Foreskin keratinocyte (primary cell): ENCODE measurements at places on chromosomes 3 and 15. TPM values are rescaled to one million over a fixed set of nuclear protein-coding genes. Genes with fewer than 3 reads are reported as not detected.

- no peak for DNase-seq
Measured at GRCh38 chr15:42184296-42184695, 23.8 kb downstream of the VPS39 start.

DNA sequence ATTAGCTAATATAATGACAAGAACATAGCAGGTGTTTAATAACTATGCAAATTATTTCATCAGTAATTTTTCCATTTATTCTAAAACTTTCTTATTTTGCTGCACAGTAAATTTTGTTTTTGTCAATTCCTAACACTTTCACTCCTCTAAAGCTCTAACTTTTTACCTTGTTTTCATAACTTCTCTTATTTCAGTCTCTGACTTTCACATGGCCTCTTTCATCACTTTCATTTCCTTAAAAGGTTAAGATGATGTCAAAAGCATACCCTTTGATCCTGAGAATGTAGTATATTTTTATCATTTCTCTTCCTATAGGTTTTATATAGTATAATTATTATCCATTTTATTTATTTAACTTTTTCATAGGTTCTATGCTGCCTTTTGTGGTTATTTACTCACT, 1325.8 kb upstream of the ALCAM start:
- no peak for DNase-seq

DNA sequence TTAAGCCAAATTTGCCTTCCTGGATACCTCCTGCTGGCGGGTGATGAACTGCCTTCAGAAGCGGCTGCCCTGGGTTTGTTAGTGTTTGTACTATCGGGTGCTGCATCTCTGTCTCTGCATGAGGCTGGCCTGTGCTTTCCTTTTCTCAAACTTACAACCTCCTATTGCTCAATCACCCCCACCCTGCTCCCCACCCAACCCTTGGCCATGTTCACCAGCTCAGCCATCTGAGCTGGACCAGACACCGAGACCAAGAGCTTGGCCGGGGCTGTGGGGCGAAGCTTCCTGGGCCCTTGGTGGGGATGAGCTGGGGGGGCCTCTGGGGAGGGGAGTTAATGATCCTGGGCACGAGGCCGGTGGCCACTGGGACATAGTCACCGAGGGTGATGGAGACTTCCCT, 16.8 kb upstream of the FBLN2 start:
- DNase-seq: no peak

DNA sequence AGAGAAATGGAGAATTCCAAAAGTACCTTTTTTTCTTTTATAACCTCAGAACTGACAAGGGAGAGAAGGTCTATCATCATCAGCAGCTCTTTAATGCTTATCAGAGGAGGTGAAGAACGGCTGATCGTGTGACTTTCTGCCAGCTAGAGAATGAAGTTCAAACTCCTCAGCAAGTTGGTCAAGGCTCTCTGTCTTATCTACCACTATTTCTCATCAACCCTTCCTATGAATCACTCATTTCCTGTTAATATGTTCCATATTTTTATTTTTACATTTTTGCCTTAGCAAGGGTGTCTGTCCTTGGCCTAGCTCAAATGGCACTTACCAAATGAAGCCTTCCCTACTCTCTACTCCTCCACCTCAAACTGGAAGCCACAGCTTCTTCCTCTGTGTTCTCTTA, 73.1 kb upstream of the TSPAN3 start:
- no peak for DNase-seq

- no peak for DNase-seq
Measured at GRCh38 chr15:100295939-100296565, 45.7 kb downstream of the ADAMTS17 start.

DNA sequence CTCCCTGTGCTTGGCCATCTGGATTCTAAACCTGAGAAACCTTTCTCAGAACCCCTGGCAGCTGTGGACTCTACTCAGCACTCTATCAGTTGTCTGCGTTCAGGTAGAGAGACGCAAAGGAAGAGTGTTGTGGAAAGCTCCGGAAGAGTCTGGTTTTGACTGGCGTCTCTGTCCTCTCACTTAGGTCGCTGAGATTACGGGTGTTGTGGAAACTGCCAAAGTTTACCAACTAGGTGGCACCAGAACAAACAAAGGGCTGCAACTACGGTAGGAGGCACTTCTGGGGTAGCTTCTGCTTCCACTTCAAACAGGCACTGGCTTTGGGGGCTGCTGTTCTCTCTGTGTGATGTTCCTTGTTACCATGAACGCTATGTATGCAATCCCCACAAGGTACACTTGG, 19.2 kb upstream of the ITPKA start:
- no peak for DNase-seq

DNA sequence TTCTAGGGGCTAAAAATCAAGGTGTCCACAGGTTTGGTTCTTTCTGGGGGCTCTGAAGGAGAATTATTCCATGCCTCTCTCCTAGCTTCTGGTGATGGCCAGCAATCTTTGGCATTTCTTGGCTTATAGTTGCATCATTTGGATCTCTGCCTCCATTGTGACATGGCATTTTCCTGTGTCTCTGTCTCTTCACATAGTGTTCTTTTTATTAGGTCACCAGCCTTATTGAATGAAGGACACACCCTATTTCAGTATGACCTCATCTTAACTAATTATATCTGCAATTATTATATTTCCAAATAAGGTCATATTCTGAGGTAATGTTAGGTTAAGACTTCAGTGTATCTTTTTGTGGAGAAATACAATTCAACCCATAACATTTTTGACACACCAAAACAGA, 3.2 kb upstream of the GBE1 start:
- DNase-seq: no peak

- no peak for DNase-seq
Measured at GRCh38 chr3:177800561-177800960, 603.3 kb upstream of the TBL1XR1 start.

- no peak for DNase-seq
Measured at GRCh38 chr3:177522051-177522450, 324.8 kb upstream of the TBL1XR1 start.

GRCh38 chr15:55703873-55704301, 39.1 kb downstream of the PRTG start:
- no peak for DNase-seq

DNA sequence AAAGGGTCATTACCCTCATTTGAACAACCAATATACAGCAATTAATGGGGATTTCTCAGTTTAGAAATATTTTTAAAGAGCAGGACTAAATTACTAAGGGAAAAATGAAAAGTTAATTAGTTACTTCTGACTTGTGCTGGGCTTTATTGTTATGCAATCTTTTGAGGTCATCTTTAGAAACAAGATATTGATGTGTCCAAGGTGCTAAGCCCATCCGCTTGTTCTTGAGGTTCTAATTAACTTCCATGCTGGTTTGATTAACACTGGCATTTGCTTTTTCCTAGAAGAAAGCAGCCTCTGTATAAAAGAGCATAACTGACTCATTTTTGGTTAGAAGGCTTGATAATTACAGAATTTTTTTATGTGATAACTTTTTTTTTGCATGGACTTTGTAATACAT, 256.5 kb upstream of the AGTR1 start:
- DNase-seq: no peak

GRCh38 chr3:109275702-109276293, 40.5 kb downstream of the DPPA2 start:
- DNase-seq: no peak

- DNase-seq: no peak
Measured at GRCh38 chr3:177519588-177519987, 322.3 kb upstream of the TBL1XR1 start.

GRCh38 chr3:129453732-129454131, 13.7 kb downstream of the IFT122 start:
- no peak for DNase-seq

DNA sequence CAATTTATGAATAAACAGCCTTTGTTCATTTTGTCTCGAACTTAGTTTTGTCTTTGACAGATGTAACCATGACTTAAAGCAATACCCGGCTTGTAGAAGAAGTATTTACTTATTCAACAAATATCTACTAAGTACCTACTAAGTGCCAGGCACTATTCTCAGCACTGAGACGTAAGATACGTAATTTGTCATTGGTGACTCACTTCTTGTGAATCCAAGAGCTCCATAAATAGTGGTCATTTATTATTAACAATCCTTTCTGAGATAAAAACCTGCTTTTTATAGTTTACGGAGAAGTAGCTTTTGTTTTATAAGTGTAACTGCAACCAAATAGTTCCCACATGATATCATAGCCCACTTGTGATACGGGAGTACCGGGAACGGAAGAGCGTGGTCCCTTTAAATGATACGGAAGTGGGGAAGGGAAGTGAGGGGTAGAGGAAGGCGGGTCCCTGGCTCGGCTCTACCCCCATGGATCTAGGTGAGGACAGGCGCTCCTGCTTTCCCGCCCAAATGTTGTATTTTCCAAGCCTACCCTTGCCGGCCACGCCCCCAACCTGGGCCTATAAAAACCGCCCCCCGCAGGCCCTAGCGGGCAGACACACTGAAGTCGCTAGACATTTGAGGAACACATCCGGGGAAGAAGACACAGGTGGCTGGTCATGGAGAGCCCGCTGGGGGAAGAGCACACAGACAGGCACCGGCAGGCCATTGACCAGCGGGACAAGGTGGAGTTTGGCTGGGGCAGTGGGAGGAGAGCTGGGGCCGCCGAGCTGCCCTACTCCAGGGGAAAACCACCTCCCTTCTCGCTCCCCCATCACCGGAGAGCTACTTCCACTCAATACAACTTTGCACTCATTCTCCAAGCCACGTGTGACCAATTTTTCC, at the start of gene SAMMSON:
TSS of gene SAMMSON (plus strand) at position 594 of the 888 bp plus-strand sequence.
- no peak for DNase-seq

GRCh38 chr3:139338405-139338804, 5.4 kb upstream of the MRPS22 start:
- DNase-seq: no peak

DNA sequence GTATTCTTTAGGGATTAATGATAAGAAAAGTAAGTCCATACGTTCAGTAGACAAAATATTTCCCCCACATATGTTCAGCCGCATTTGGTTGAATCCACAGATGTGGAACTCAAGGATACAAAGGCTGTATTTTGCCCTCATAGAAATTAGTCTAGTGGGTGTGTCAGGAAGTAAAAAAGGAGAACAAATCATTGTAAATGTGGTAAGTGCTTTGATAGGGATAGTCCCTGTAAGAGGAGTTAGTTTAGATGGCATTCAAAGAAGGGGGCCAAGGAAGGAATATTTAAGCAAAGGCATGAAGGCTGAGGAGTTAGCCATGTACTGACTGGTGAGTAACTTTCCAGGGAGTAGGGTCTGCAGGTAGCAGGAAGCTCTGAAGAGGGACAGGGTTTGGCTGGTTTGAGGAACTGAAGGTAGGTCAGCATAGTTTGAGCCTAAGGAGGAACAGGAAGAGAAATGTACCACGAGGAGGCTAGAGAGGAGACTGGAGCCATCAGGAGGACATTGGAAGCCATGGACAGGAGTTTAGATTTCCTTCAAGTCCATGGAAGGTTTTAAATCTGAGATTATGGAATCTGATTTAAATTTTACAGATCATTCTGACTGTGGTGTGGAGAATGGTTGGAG, 98.8 kb downstream of the MME start:
- no peak for DNase-seq

GRCh38 chr3:124410471-124410870, 319.8 kb upstream of the UMPS start:
- no peak for DNase-seq

GRCh38 chr15:28885128-28885629, 595 bp upstream of the APBA2 start:
- DNase-seq: no peak

DNA sequence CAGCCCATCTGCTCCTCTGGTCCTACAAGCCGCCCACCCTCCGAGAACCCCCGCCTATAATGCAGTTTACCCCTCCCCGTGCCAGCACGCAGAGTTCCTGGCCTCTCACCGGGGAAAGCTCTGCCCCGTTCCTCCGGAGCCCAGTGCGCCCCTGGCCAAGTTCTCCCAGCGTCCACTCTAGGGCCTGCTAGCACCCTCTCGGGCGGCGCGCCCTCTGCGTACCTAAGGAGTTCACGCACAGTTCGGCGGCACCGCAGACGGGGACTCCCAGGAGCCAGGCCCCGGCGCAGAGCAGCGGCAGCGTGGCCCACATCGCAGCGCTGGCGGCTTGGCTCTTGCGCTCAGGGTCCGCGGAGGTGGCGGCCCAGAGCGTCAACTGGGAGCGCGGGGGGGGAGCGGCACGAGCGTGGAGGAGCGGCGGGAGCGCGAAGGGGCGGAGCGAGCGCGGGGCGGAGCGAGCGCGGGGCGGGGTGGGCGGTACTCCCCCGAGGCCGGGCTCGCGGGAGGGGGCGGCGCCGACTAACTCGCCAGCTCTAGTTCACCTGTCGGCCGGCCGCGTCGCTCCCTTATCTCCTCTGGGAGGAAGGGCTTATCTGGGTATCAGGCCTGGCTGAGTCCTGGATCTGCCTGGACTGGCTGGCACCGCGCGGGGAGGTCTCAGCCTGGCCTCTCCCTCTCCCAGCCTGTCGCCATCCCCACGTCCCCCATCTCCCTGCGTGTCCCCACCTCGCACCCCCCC, at the start of gene CTSH:
TSS of gene CTSH (minus strand) at position 378 of the 739 bp plus-strand sequence. CDS start at position 313, 65 bp downstream.
- no peak for DNase-seq

- no peak for DNase-seq
Measured at GRCh38 chr3:29314727-29315088, 33.8 kb downstream of the RBMS3 start.

GRCh38 chr3:152159328-152159727, 109.4 kb upstream of the MBNL1 start:
- DNase-seq: no peak

DNA sequence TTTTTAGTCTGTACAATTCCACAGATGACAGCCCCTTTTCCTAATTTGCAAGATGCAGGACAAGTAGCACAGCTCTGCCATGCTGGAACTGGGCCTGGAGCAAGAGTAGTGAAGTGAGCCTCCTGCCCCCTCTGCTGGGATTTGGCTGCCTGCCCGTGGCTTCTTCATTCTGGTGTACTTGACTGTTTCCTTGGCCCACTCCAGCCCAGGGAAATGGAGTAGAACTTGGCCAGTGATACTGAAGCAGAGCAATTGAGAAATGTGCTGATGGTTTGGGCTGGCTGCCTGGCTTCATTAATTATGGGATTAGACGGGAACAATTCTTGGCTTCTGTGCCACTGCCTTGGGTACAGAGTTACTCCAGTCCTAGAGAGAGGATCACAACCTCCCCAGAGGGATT, 2.8 kb downstream of the GPD1L start:
- no peak for DNase-seq

- DNase-seq: peak; percentile 96
Measured at GRCh38 chr3:59566481-59566975, 516.7 kb upstream of the CFAP20DC start.

Gene RASGRP1
- not detected in 2 replicates for polyA plus RNA-seq

Gene ARPP21
- polyA plus RNA-seq: not detected in 2 replicates

Gene CCR8
- polyA plus RNA-seq: not detected in 2 replicates

Gene EOMES
- polyA plus RNA-seq: 0.24 and 0.57 TPM in 2 replicates

Gene MINDY4B
- not detected in 2 replicates for polyA plus RNA-seq

Gene NPAP1
- not detected in 2 replicates for polyA plus RNA-seq

Gene DISP2
- polyA plus RNA-seq: 1.9 and 6.6 TPM in 2 replicates

Gene NCK1
- 13.9 and 17.1 TPM in 2 replicates for polyA plus RNA-seq

Gene LINGO1
- polyA plus RNA-seq: 0.06 and 0.07 TPM in 2 replicates

Gene SEMA3G
- 0.06 and 0.11 TPM in 2 replicates for polyA plus RNA-seq

Gene C3orf62
- 2.2 and 2.5 TPM in 2 replicates for polyA plus RNA-seq

Gene KCNMB3
- polyA plus RNA-seq: 0.49 and 0.54 TPM in 2 replicates

Gene GOLGA6A
- polyA plus RNA-seq: not detected in 2 replicates

Gene BCHE
- 1.5 and 3.3 TPM in 2 replicates for polyA plus RNA-seq
